ENCODE measurements at places on chromosomes 6 and 20.
A peak's percentile ranks its signal among the peaks of the same experiment; 100 is the strongest.

DNA sequence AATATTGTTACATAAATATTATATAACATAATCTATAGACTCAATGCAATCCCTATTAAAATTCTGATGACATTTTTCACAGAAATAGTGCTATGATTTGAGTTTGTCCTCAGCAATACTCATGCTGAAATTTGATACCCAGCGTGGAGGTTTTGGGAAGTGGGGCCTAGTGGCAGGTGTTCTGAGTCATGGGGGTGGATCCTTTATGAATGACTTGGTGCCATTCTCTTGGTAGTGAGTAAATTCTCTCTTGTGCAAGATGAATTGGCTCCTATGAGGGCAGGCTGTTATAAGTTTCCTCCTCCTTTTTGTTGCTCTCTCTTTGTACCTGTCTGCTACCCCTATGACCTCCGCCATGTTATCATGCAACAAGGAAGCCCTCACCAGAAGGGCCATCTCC is 65.8 kb downstream of the SHPRH start:
- DNase-seq, result no peak

- no peak for DNase-seq
Observed at GRCh38 chr6:100693249-100693927, 187.7 kb downstream of the ASCC3 start.

GRCh38 chr6:149080511-149080910 is 237.0 kb upstream of the TAB2 start:
- DNase-seq, result no peak

GRCh38 chr20:34022151-34022838 is 28.6 kb downstream of the RALY start:
- peak; percentile 71 for DNase-seq

DNA sequence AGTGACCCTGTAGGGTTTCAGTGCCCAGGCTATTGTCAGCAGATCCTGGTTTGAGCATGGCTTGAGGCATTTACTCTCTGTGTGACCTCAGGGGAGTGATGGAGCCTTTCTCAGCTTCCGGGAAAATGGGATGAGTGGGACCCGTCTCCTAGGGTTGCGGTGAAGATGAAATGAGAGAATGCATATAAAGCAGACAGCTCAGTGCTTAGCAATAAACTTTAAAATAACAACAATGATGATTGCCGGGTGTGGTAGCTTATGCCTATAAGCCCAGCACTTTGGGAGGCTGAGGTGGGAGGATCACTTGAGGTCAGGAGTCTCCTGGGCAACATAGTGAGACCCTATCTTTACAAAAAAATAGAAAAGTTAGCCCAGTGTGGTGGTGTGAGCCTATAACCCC is 106.0 kb upstream of the MTHFD1L start:
- DNase-seq, result no peak

GRCh38 chr6:154928325-154928922 is 66.7 kb upstream of the TIAM2 start:
- DNase-seq, result peak; percentile 89

GRCh38 chr6:106502559-106502958 is 126.7 kb downstream of the RTN4IP1 start:
- no peak for DNase-seq
